Stimulated activated CD4-positive, alpha-beta T cell treated with anti-CD3 and anti-CD28 coated beads, Interleukin-4, amount 100 ng/mL, for 48 hours (primary cell): ENCODE measurements at places on chromosomes 16 and 17.

GRCh38 chr16:3576211-3576610 lies 992 bp downstream of the NLRC3 start:
- peak; percentile 4 for DNase-seq

- DNase-seq: no peak
Observed at GRCh38 chr16:81729451-81729850, 49.6 kb upstream of the PLCG2 start.

GRCh38 chr17:50893183-50893993 lies 27.2 kb upstream of the TOB1 start:
- DNase-seq: no peak

GRCh38 chr17:62724398-62725146 lies 83.5 kb downstream of the MARCHF10 start:
- peak; percentile 69 for DNase-seq

DNA sequence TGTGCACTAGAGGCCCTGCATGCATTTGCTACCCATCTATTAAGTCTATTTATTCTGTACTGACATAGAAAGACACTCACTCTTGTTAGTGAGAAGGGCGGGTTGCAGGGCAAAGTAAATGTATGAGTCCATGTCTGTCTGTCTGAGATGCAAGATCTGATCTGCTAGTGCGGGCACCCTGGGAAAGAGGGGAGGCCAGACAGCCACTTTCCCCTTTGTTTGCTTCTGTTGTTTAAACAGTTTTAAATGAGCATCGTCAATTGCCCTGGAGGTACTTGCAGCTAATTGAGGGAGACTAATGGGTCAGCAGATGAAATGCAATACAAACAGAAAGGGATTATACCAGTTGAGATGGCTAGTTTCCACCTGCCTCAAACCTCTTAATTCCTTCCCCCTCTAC lies 24.9 kb downstream of the SCNN1G start:
- no peak for DNase-seq

GRCh38 chr17:64387545-64388171 lies 3.0 kb downstream of the PECAM1 start:
- DNase-seq: no peak

- DNase-seq: no peak
Observed at GRCh38 chr17:61235827-61236197, 163.8 kb upstream of the TBX2 start.
